Colonic mucosa (tissue), 4 donors: ENCODE measurements at places on chromosomes 13 and 19. TPM values are rescaled to one million over a fixed set of nuclear protein-coding genes. Genes with fewer than 3 reads are reported as not detected.

GRCh38 chr19:54526972-54527371 is 24.3 kb downstream of the LAIR2 start:
- H3K36me3 ChIP-seq: no peaks in the 10 kb centered on the region
- H3K27ac ChIP-seq: no peak overlapping the region
- no peak for DNase-seq
- no peaks in the 10 kb centered on the region for H3K27me3 ChIP-seq
- no peaks in the 10 kb centered on the region for H3K4me1 ChIP-seq
- H3K4me3 ChIP-seq: no peak overlapping the region

DNA sequence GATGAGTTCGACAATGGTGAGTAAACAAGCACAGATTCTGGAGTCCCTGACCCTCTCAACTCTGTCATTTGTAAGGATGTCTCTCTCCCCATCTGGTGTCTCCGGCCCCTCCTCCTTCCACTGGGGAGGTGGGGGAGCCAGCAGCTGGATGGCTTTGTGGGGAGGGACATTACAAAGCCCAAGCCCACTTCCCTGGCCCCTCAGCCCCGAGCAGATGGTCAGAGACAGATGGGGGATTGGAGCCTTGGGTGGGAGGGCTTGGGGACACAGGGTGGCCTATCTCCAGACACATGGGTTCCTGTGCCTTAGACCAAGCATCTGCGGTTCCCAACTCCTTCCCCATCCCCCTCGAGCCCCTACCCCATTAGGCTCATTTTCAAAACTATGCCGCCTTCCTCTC is 2.5 kb downstream of the TIMM50 start:
- no peak overlapping the region for H3K4me3 ChIP-seq
- no peaks in the 10 kb centered on the region for H3K36me3 ChIP-seq
- DNase-seq: no peak
- H3K27me3 ChIP-seq: no peaks in the 10 kb centered on the region
- no peak overlapping the region for H3K27ac ChIP-seq

- no peak overlapping the region for H3K27ac ChIP-seq
- H3K4me3 ChIP-seq: no peak overlapping the region
- no peaks in the 10 kb centered on the region for H3K27me3 ChIP-seq
- H3K4me1 ChIP-seq: no peaks in the 10 kb centered on the region
- no peak for DNase-seq
These were observed 103.1 kb upstream of the RNF113B start for GRCh38 chr13:98280176-98280510.

GRCh38 chr13:99431927-99432608 is 69.2 kb upstream of the TM9SF2 start:
- H3K27ac ChIP-seq: peak overlapping the region; percentile 30
- no peaks in the 10 kb centered on the region for H3K4me1 ChIP-seq
- H3K27me3 ChIP-seq: no peaks in the 10 kb centered on the region
- H3K36me3 ChIP-seq: no peaks in the 10 kb centered on the region
- H3K4me3 ChIP-seq: no peak overlapping the region

The B3GLCT gene
- 2.8 TPM for total RNA-seq

DNA sequence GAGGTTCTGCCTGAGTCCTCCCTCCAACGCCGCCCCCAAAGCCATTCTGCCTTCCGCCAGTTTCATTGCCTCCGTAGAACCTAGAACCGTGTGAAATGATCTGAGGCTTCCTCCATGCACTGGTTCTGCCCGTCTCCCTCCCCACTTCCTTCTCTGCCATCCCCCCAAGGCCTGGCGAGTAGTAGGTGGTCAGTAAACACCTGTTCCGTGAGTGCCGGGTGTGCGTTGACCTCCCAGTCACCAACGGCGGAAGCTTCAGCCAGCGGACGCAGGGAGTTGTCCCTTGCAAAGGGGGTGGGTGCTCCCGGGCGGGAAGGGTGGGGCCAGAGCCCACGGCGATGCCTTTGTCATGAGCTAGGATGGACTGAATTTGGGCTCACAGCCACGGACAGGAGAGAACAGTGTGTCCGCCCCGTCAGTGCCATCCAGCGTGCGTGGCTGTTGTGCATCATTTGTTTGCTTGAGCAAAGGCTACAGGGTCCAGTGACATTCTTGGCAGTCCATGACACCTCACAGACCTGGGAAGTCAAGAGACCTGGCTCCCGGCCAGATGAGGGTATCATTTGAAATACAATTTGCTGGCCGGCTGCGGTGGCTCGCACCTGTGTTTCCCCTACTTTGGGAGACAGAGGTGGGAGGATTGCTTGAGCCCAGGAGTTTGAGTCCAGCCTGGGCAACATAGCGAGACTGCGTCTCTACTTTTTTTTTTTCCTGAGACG is 43.1 kb downstream of the NFIC start:
- no peaks in the 10 kb centered on the region for H3K4me1 ChIP-seq
- DNase-seq: no peak
- H3K27ac ChIP-seq: peak overlapping the region; percentile 44

- H3K4me1 ChIP-seq: no peaks in the 10 kb centered on the region
- H3K4me3 ChIP-seq: no peak overlapping the region
- H3K27ac ChIP-seq: no peak overlapping the region
- H3K36me3 ChIP-seq: no peaks in the 10 kb centered on the region
- no peak for DNase-seq
- no peaks in the 10 kb centered on the region for H3K27me3 ChIP-seq
These were observed 63.5 kb downstream of the COLGALT1 start for GRCh38 chr19:17618936-17619335.

DNA sequence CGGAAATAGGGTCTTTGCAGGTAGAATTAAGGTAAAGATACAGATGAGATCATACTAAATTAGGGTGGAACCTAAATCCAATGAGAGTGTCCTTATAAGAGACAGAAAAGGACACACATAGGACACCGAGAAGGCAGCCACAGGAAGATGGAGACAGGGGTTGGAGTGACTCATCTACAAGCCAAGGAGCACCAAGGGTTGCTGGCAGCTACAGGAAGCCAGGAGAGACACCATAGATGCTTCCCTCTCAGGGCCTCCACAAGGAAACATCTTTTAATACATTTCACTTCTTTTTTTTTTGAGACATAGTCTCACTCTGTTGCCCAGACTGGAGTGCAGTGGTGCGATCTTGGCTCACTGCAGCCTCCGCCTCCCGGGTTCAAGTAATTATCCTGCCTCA is 10.1 kb downstream of the TMEM143 start:
- no peaks in the 10 kb centered on the region for H3K36me3 ChIP-seq
- no peak overlapping the region for H3K27ac ChIP-seq
- no peaks in the 10 kb centered on the region for H3K27me3 ChIP-seq
- no peaks in the 10 kb centered on the region for H3K4me1 ChIP-seq
- no peak for DNase-seq

- peaks cover 11% of the 10 kb centered on the region for H3K36me3 ChIP-seq
- H3K27ac ChIP-seq: no peak overlapping the region
- H3K4me1 ChIP-seq: peaks cover 14% of the 10 kb centered on the region
- no peak overlapping the region for H3K4me3 ChIP-seq
These were observed 14.6 kb upstream of the GPR4 start for GRCh38 chr19:45616704-45617017.

The KCTD4 gene
- total RNA-seq: 0.58 TPM

The ZNF729 gene
- total RNA-seq: not detected
